ENCODE measurements at places on chromosomes 4 and X.

DNA sequence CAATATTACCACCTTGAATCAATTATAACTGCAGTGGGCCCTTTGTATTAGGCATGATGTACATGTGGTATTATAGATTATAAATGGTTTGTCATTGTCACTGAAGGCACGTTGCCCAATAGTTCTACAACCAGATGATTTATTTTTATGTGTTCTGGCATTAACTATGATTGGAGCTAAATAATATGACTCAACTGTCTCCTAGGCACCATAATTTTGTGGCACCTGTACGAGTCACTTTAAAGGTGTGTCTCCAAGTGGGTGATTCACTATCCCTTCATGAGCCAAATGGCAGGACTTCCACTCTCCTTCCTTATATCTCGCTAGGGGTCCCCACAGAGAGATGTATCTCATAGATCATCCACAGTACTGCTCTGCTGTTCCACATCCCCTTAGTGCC lies 6.1 kb upstream of the SMPX start:
- DNase-seq = no peak

DNA sequence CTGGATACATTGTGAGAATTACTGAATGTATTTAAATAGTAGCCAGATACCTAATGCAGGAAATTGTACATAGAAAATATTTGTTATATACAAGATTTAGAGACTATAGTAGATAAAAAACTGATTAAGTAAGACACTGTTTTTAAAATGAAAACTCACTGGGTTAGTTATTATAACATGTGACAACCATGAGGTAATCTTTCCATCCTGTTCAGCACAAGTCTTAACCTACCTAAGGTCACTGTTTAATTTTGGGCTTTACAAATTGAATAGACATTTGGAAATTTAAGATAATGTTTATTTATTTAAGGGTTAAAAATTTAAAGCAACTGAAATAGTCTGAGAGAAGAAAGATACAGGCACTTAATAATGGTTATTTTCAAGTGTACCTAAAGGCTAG lies 102.1 kb downstream of the STIM2 start:
- no peak for DNase-seq

- DNase-seq = no peak
Measured at GRCh38 chr4:153082322-153083301, 121.6 kb upstream of the TRIM2 start.

GRCh38 chr4:91345632-91346031 lies 958.1 kb upstream of the GRID2 start:
- DNase-seq = no peak

DNA sequence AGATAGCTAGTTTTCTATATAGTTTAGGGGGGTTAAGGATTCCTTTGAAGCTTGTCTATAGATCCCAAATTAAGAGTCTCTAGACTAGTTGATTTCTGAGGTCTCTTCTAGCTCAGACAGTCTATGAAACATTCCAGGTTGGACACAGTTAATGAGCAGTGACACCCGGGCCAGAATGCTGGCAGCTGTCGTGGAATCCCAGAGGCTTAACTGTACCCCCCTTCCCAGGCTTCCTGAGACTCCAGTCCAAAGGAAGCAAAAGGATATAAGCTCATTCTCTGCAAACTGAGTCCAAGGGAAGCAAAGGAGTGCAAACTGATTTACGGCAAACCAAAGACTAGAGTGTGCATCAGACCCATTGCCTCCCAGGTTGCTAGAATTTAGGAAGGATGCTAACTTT lies 62.9 kb downstream of the DCX start:
- DNase-seq = no peak

- no peak for DNase-seq
Measured at GRCh38 chr4:54568184-54568583, 89.6 kb upstream of the KIT start.

GRCh38 chrX:69389101-69389501 lies 115.0 kb upstream of the NALF2 start:
- DNase-seq = no peak

- DNase-seq = no peak
Measured at GRCh38 chrX:39904816-39905537, 192.8 kb downstream of the BCOR start.

DNA sequence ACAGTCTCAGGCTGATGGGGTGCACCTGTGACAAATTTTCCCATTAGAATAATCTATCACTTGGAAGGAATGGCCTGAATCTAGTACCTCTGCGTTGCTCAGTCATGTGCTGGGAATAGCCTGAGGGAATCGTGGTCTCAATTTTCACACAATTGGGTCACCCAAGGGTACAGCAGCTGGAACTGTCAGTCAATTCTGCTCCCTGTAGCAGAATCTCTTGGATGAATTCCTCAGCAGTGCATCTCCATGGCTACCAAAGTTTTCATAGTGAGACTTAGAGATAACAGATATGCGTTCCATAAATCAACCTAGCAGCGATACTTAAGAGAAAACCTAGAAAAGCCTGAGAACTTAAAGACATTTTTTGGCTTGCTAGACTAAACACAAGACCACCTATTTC lies 288.7 kb upstream of the CTSO start:
- no peak for DNase-seq

DNA sequence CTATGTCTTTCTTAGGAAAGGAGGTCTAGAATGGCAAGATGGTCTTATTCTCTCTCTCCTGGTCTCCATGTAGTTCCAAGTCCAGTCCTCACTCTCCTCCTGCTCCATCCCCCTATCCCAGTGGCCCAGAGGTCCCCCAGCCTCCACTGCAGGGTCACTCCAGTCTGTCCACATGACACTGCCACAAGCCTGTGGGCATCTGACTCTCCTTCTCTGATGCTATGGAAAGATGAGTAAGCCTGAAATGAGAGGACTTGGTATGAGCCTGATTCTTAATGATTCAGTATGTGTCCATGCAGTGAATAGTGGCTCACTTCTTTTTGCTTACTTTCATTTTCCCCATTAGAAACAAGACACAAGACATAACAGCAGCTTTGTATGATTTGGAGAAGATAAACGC lies 516.8 kb upstream of the ADGRL3 start:
- no peak for DNase-seq

DNA sequence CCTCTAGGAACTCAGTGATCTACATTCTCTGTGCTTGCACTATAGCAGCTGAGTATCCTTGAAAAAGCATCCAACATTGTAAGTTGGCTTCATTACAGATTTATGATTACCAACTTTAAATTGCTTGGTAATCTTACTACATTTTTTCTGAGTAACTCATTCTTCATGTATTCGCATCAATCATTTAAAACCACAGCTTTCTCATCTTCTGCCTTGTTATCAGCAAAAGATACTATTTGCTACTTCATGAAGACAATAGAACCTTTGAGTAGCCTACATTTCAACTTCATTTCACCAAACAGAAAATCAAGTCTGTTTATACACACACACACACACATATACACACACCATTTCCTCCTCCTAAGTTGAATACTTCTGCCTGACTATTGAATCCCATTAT lies 6.2 kb upstream of the DCAF8L2 start:
- no peak for DNase-seq

DNA sequence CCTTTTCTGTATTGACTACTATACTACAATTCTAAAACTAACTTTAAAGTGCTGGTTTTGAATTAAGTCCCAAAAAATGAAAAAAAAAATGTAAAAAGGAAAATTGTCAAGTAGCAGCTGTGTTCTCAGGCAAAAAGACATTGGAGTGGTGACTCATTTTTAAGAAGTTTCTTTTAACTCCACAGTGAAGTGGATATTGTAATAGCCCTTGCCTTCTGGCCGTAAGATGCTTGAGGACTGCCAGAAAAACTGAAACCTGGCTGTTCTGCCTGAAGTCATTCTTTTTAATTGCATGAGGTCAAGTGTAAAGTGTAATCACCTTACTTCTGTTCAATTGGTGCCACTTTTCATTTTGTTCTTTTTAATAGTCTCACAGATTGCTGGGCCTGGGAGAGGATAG lies 28.9 kb downstream of the SPANXD start:
- DNase-seq = no peak

GRCh38 chr4:40394236-40394635 lies 59.1 kb downstream of the CHRNA9 start:
- no peak for DNase-seq

DNA sequence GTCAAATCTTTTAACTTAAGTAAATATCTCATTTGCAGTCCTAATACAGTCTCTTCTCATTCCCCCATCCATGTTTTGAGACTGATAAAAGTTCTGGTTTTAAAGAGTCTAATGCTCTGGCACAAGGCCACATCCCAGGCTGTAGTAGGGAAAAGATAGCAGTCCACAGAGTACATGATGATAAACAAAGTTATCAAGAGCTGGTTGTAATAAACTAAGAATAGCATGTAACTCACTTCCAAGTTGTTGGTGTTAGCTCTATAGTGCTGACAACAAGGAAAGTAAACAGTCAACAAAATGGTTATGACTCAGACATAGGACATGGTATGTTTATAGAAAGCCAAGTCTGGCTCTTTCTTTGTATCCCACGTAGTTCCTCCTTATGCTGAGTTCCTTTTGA lies 21.8 kb upstream of the AREG start:
- DNase-seq = no peak

DNA sequence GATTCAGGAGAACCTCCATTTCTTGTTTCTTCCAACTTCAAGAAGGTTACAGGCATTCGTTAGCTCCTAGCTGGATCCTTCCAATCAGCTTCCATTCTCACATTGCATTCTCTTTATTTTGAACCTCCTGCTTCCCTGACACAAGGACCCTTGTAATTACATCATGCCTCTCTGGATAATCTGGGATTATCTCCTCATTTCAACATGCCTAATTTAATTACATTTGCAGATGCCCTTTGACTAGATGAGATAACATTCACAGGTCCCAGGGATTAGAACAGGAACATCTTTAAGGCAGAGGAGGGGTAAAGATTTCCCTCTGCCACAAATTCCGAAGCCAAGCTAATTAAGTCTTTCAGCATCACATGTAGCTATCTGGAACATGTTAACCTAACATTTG lies 753.8 kb upstream of the PCDH7 start:
- no peak for DNase-seq

GRCh38 chr4:128582427-128582870 lies 227.1 kb upstream of the JADE1 start:
- no peak for DNase-seq

GRCh38 chr4:185738038-185738552 lies 73.9 kb downstream of the SORBS2 start:
- DNase-seq = no peak

- DNase-seq = no peak
Measured at GRCh38 chrX:47327902-47328301, 42.5 kb upstream of the ZNF157 start.

GRCh38 chr4:114870987-114871386 lies 242.4 kb downstream of the NDST4 start:
- DNase-seq = no peak

- DNase-seq = no peak
Measured at GRCh38 chr4:8282134-8282641, 12.6 kb downstream of the HTRA3 start.

DNA sequence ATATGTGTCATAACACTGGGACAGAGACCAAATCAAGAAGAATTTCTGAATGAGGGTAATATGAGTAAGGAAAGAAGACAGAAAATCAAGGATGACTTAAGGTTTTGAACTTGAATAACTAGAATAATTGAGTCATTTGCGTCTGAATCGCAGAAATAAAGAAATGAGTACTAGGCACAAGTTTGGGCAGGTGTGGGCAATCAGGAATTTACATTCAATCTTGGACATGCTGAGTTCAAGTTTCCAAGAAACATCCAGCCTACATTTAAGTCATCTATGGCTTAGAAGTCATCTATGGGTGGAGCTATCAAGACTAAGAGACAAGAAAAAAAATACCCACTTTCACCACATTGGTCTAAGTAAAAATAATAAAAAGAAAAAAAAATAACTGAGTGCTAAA lies 30.4 kb upstream of the WDR44 start:
- no peak for DNase-seq

DNA sequence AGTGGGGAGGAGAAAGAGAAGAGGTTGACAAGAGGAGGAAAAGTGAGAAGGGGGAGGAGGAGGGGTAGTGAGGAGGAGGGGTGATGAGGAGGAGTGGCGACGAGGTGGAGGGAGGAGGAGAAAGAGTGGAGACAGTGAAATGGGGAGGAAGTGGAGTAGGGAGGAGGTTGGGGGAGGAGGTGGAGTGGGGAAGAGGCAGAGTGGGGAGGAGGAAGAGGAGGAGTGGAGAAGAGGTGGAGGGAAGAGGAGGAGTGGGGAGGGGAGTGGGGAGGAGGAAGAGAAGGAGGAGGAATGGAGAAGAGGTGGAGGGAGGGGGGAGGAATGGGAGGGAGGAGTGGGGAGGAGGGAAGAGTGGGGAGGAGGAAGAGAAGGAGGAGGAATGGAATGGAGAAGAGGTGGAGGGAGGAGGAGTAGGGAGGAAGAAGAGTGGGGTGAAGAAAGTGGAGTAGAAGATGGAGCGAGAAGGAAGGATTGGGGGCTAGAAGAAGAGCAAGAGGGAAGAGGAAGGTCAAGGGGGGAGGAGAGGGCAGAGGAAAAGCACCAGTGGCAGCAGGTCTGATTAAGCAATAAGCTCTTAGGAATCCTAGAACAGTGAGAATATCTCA lies 50.0 kb upstream of the MTNR1A start:
- DNase-seq = no peak

DNA sequence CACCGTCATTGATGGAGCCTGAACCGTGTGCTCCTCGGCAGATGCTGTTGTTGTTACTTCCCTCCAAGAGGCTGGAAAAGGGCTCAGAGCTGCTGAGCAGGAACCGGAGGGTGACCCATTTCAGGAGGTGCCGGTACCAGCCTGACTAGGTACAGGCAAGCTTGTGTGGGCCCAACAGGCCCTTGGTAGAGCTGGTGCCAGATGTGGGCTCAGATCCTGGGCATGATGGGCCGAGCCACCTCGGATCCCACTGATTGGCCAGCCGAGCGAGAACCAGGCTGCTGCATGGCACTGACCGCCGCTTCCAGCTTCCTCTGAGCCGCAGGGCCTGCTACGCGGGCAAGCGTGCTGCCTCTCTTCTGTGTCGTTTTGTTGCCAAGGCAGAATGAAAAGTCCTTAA lies 33.7 kb downstream of the NOP14 start:
- no peak for DNase-seq

DNA sequence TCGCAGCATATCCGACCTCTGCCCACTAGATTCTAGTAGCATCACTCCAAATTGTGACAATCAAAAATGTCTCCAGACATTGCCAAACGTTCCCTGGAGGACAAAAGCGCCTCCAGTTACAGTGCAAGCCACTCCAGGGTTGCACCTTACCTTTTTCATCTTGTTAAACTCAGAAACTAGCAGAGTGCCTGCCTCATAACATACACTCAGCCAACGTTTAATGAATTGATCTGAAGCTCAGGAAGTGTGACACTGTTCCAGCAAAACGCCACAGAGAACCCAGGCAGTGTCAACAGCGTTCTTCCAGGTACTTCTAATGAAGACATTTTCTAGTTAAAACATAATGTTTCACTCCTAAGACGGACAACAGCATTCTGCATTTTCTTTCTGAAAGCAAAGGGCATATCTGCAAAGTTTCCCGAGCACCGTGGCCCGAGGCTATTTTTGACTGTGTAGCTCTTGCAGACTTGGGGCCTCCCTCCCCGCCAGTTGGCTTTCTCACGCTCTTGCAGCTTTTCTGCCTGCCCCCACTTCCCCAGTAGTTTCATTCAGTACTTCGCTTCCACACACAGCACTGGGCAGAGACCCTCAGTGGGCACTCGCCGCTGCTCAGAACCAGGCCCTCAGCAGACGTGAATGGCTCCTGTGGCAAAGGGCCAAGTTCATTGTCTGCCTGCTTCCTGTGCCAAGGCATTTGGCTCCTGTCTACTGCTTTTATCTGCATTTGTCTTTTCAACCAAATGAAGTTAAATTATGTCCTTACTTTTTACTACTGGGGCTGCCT lies 133.4 kb upstream of the TTC29 start:
- DNase-seq = no peak
